ENCODE measurements at places on chromosomes 11 and 22. TPM values are rescaled to one million over a fixed set of nuclear protein-coding genes. Genes with fewer than 3 reads are reported as not detected.

Gene PTGDR2
- 0.85 TPM for total RNA-seq

- no peak for DNase-seq
These were observed 7.4 kb downstream of the MOB2 start for GRCh38 chr11:1479006-1479677.

GRCh38 chr11:116733969-116734508 is 38.7 kb downstream of the BUD13 start:
- no peak for DNase-seq

Gene TEAD1
- 33.3 TPM for total RNA-seq

Gene SNX32
- total RNA-seq: not detected

DNA sequence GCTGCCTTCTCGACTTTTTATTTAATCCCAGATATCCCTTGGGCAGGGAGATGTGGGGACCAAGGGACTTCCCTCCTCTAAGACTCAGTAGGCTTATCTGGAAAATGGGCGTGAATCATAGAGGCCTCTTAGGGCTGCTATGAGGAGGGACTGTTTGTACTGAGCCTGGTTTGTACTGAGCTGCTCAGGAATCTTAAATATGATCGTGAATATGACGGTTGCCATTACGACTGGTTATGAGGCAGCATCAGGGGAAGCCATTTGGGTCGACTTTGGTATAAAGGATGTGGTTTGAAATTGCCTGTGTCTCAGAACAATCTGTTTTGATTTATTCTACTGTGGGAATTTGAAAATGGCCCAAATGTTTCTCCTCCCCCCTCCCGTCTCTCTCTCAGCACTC is 20.6 kb downstream of the TSPAN18 start:
- DNase-seq: no peak

DNA sequence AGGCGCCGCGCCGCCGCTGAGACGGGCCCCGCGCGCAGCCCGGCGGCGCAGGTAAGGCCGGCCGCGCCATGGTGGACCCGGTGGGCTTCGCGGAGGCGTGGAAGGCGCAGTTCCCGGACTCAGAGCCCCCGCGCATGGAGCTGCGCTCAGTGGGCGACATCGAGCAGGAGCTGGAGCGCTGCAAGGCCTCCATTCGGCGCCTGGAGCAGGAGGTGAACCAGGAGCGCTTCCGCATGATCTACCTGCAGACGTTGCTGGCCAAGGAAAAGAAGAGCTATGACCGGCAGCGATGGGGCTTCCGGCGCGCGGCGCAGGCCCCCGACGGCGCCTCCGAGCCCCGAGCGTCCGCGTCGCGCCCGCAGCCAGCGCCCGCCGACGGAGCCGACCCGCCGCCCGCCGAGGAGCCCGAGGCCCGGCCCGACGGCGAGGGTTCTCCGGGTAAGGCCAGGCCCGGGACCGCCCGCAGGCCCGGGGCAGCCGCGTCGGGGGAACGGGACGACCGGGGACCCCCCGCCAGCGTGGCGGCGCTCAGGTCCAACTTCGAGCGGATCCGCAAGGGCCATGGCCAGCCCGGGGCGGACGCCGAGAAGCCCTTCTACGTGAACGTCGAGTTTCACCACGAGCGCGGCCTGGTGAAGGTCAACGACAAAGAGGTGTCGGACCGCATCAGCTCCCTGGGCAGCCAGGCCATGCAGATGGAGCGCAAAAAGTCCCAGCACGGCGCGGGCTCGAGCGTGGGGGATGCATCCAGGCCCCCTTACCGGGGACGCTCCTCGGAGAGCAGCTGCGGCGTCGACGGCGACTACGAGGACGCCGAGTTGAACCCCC is 798 bp downstream of the BCR start:
- DNase-seq: no peak

Gene ADORA2A
- 1.0 TPM for total RNA-seq

DNA sequence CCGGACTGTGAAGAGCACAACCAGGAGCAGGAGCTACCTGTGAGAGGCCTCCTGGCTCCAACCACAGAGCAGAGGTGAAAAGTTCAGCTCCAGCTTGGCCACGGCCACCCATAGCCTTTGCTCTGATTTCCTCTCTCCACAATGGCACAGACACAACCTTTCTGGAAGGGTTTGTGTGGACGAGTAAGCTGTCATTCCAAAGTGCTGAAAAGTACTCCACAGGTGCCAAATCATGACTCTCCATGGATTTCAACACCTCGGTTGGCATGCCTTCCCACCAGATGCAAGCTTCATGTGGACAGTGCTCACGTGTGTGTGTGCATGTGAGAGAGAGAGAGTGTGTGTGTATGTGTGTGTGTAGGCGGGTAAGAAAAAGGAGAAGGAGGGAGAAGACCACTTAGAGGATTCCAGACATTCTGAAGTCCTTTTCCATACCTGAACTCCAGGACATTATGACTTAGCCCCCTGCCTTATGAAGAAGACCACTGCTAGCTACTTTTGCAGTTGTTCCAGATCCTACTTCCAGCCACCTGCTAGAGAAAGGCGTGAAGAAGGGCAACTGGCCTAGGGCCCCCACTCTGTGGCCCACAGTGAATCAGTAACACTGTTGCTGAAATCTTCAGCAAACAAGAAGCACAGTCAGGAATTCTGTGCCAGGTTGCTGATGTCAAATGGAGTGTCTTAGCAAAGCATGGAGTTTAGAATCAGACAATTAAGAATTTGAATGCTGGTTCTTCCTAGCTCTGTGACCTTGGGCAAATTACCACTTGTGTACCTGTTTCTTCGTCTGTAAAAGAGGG is 13.9 kb upstream of the NAV2 start:
- DNase-seq: no peak

Gene APOA4
- not detected for total RNA-seq

Gene NOL12
- total RNA-seq: 44.5 TPM

DNA sequence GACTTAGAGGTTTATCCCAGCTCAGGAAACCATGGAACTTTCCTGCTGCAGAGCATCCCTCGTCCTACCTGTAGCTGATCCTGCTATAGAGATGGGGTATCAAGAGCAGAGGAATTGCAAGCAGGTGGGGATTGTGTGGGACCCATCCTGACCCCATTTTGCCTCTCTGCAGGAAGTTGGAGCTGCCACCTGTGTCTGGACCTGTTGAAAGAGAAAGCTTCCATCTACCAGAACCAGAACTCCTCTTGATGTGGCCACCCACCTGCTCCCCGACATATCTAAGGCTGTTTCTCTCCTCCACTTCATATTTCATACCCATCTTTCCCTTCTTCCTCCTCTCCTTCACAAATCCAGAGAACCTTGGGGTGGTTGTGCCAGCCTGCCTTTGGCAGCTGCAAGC is 3.0 kb upstream of the TIGD3 start:
- DNase-seq: no peak

- DNase-seq: no peak
These were observed 94.0 kb upstream of the B3GAT1 start for GRCh38 chr11:134506046-134506445.

DNA sequence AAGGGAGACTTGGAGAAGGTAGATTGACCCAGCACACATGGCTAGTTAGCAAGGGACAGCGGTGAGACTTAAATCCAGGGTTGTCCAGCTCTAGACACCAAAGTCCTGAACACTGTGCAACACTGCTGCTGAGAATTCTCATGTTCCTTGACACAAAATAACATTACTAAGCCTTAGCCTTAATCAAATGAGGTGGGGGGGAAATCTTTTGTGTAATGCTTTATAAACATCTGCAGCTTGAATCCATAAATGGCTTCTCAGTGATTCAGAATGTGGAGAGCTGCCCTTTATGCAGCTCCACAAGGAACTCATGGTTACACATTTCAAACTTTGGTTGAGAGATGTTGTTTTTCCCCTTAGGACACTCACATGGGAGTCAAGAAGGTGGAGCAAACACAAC is 80.0 kb downstream of the CD44 start:
- no peak for DNase-seq
